WTC11 (cell line): ENCODE measurements at places on chromosomes 1 and 21.

DNA sequence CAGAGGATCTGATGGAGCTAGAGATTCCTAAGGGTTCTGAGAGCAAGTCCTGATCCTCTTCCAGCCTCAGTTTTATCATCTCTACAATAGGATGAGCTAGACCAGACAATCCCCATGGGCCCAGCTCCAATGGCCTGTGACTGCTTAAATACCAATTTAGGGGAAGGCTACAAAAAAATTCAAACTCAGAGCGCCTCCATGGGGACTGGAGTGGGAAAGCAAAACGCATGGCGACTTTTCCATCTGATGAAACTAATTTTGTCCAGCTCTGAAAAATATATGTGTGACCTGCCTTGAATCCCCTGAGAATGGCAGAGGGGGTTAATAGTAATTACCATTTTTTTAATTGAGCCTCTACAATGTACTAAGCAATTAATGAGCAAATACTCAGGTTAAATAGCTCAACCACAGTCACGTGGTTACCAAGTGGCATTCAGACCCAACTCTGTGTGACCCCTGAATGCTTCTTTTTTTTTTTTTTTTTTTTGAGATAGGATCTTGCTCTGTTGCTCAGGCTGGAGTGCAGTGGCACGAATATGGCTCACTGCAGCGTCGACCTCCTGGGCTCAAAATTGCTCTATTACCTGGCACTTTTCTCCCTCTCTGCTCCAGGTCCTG, 8.4 kb downstream of the EXTL1 start:
- DNase-seq: no peak
- no peaks in the 10 kb centered on the region for H3K36me3 ChIP-seq
- no peak overlapping the region for H3K27ac ChIP-seq
- H3K4me1 ChIP-seq: peaks cover 8% of the 10 kb centered on the region; the same call in 1 of the 2 replicates
- no peak overlapping the region for H3K4me3 ChIP-seq
- H3K27me3 ChIP-seq: peaks cover 35% of the 10 kb centered on the region

GRCh38 chr1:204673209-204673608, 12.3 kb downstream of the LRRN2 start:
- H3K4me1 ChIP-seq: peaks cover 7% of the 10 kb centered on the region
- H3K27me3 ChIP-seq: no peaks in the 10 kb centered on the region
- no peak overlapping the region for H3K27ac ChIP-seq

GRCh38 chr21:41158026-41158425, 9.9 kb upstream of the BACE2 start:
- H3K4me3 ChIP-seq: no peak overlapping the region
- no peak overlapping the region for H3K27ac ChIP-seq
- H3K27me3 ChIP-seq: peaks cover 12% of the 10 kb centered on the region
- no peak for DNase-seq
- H3K4me1 ChIP-seq: no peaks in the 10 kb centered on the region

- H3K4me1 ChIP-seq: 0 out of 2 replicates have a peak, but pooled peaks cover 4% of the 10 kb centered on the region
- no peak overlapping the region for H3K4me3 ChIP-seq
- no peaks in the 10 kb centered on the region for H3K36me3 ChIP-seq
- peaks cover 2% of the 10 kb centered on the region for H3K27me3 ChIP-seq
- DNase-seq: no peak
Observed at GRCh38 chr1:109208394-109208793, 5.3 kb upstream of the SARS1 start.

DNA sequence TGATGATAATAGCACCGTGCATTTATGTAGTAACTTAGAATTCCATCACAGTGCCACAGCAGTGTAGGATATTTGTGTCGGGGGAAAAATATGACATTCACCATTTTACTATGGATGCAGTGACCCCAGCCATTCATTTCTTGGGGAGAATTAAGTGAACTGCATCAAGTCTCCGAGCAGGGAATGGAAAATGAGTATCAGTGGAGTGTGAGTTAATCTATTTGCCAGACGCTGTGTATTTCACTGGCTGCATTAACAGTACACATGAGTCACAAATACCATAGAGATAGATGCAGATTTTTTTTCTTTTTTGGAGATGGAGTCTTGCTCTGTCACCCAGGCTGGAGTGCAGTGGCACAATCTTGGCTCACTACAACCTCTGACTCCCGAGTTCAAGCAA, 33.8 kb upstream of the SLC45A1 start:
- no peak overlapping the region for H3K4me3 ChIP-seq
- no peaks in the 10 kb centered on the region for H3K36me3 ChIP-seq
- no peak for DNase-seq
- no peaks in the 10 kb centered on the region for H3K27me3 ChIP-seq
- no peak overlapping the region for H3K27ac ChIP-seq

- no peak for DNase-seq
- H3K27me3 ChIP-seq: no peaks in the 10 kb centered on the region; the same call in 1 of the 2 replicates
- no peaks in the 10 kb centered on the region for H3K36me3 ChIP-seq
Observed at GRCh38 chr1:153612111-153612754, 704 bp downstream of the S100A16 start.

DNA sequence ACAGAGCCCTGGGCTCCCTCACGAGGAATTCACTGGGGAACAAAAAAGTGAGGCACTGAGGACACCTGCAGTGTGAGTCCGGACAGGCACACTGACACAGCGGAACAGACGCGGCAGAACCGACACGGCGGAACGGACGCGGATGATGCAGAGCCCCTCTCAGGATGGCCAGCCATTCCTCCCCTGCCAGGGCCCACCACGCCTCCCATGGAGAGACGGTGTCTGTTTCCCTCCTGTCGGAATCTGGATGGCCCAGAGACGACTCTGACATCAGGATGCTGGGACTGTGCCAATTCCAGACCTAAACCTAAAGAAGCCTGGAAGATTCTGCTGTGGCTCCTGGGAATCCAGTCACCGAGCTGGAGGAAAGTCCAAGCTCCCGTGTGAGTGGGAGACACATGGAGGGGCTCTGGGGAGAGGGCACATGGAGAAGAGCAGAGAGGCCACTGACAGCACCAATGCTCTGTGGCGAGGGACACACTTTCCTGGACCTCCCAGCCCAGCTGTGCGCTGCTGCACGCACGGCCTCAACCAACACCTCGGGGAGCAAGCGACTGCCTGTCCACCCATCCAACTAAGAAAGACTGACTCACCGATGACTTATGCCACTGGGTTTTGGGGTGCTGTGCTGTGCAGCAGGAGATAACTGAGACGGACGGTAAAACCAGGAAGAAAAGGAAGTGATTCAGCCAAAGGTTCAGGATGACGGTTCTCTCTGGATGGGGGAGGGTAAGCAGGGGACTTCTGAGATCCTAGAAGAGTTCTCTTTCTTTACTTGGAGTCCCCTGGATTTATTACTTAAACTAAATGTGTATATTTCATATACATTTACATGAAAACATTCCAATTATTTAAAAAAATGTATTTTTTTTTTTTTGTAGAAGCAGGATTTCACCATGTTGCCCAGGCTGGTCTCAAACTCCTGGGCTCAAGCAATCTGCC, 23.3 kb downstream of the ZBTB17 start:
- peak overlapping the region; percentile 86 for H3K27ac ChIP-seq
- no peak for DNase-seq
- H3K36me3 ChIP-seq: peaks cover 5% of the 10 kb centered on the region
- H3K27me3 ChIP-seq: no peaks in the 10 kb centered on the region

- H3K27ac ChIP-seq: no peak overlapping the region
- no peak overlapping the region for H3K4me3 ChIP-seq
- H3K36me3 ChIP-seq: no peaks in the 10 kb centered on the region
- DNase-seq: no peak
- H3K27me3 ChIP-seq: peaks cover 2% of the 10 kb centered on the region; the same call in 1 of the 2 replicates
Observed at GRCh38 chr1:230875370-230875769, 7.0 kb upstream of the C1orf198 start.

GRCh38 chr1:30929944-30930525, 21.5 kb upstream of the SDC3 start:
- DNase-seq: no peak
- H3K4me1 ChIP-seq: peaks cover 11% of the 10 kb centered on the region
- no peaks in the 10 kb centered on the region for H3K27me3 ChIP-seq
- H3K36me3 ChIP-seq: peaks cover 24% of the 10 kb centered on the region
- H3K27ac ChIP-seq: peak overlapping the region; percentile 58; the same call in 1 of the 2 replicates
- H3K4me3 ChIP-seq: no peak overlapping the region

- H3K27me3 ChIP-seq: no peaks in the 10 kb centered on the region
- H3K36me3 ChIP-seq: no peaks in the 10 kb centered on the region
- no peak overlapping the region for H3K27ac ChIP-seq
- no peak overlapping the region for H3K4me3 ChIP-seq
- H3K4me1 ChIP-seq: no peaks in the 10 kb centered on the region
- no peak for DNase-seq
Observed at GRCh38 chr1:111843177-111843576, 87.5 kb downstream of the DDX20 start.

GRCh38 chr1:154951901-154952657, 3.8 kb downstream of the PBXIP1 start:
- no peaks in the 10 kb centered on the region for H3K27me3 ChIP-seq
- no peak overlapping the region for H3K4me3 ChIP-seq
- H3K36me3 ChIP-seq: no peaks in the 10 kb centered on the region
- no peak overlapping the region for H3K27ac ChIP-seq
- peaks cover 41% of the 10 kb centered on the region for H3K4me1 ChIP-seq

DNA sequence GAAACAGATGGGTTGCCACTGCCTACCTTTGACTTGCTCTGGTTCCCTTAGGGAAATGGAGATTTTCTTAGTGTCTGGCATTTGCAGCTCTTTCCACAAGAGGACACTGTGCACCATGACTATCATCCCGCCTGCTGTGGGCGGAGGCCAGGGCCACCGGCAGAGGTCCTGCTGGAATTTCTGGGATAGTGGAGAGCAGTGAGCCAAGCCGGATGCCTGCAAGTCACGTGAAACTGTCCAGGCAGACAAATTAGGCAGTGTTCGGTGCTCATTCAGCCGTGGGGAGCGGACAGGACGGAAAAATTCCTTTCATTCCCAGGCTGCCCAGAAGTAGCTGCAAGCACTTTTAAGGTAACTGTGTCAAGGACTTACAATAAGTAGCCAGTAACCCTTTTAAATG, 43.4 kb downstream of the IGSF5 start:
- peaks cover 6% of the 10 kb centered on the region; the same call in 1 of the 2 replicates for H3K27me3 ChIP-seq
- DNase-seq: peak; percentile 79
- H3K36me3 ChIP-seq: peaks cover 58% of the 10 kb centered on the region
- no peak overlapping the region for H3K4me3 ChIP-seq
- no peaks in the 10 kb centered on the region for H3K4me1 ChIP-seq

- DNase-seq: no peak
- no peak overlapping the region for H3K4me3 ChIP-seq
- no peaks in the 10 kb centered on the region; the same call in 1 of the 2 replicates for H3K27me3 ChIP-seq
- H3K27ac ChIP-seq: no peak overlapping the region
- no peaks in the 10 kb centered on the region for H3K4me1 ChIP-seq
Observed at GRCh38 chr1:97781762-97782337, 139.0 kb downstream of the DPYD start.

DNA sequence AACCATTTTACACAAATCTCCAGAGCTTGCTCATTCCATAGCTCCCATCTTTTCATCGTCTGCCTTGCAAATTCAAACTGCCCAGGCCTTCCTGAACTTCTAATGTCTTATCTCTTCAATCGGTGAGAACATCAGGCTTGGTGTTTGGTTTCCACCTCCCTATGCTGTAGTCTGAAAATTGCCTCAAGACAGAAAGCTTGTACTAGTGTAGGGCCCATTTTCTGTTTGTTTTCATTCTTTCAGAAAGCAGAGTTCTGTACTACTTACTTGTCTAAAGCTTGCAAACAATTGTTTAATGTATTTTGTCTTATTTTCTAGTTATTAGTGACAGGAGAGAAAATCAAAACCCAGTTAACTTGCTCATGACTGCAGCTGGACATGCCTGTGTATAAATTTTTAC, 16.8 kb downstream of the HOOK1 start:
- no peaks in the 10 kb centered on the region for H3K27me3 ChIP-seq
- no peak for DNase-seq
- H3K4me3 ChIP-seq: no peak overlapping the region

- no peak overlapping the region for H3K27ac ChIP-seq
- H3K4me1 ChIP-seq: no peaks in the 10 kb centered on the region
- DNase-seq: no peak
- H3K36me3 ChIP-seq: peaks cover 9% of the 10 kb centered on the region; the same call in 1 of the 2 replicates
Observed at GRCh38 chr1:168408539-168408865, 127.8 kb downstream of the TBX19 start.
